ENCODE measurements at places on chromosomes 7 and 10.

GRCh38 chr10:119333146-119333792, 125.9 kb downstream of the GRK5 start:
- no peak for DNase-seq

DNA sequence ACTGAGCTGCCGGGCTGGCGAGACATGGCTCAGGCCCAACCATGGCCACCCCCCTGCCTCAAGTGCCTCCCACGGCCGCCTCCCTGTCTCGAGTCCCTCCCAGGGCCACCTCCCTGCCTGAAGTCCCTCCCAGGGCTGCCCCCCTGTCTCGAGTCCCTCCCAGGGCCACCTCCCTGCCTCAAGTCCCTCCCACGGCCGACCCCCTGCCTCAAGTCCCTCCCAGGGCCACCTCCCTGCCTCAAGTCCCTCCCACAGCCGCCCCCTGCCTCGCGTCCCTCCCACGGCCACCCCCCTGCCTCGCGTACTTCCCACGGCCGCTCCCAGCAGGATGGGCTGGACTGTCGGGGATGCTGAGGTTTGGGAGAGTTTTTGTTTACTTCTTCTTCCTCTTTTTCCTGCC, 462.5 kb downstream of the PTPRN2 start:
- no peak for DNase-seq

GRCh38 chr7:50663396-50664102, 98.3 kb upstream of the DDC start:
- DNase-seq, result no peak

DNA sequence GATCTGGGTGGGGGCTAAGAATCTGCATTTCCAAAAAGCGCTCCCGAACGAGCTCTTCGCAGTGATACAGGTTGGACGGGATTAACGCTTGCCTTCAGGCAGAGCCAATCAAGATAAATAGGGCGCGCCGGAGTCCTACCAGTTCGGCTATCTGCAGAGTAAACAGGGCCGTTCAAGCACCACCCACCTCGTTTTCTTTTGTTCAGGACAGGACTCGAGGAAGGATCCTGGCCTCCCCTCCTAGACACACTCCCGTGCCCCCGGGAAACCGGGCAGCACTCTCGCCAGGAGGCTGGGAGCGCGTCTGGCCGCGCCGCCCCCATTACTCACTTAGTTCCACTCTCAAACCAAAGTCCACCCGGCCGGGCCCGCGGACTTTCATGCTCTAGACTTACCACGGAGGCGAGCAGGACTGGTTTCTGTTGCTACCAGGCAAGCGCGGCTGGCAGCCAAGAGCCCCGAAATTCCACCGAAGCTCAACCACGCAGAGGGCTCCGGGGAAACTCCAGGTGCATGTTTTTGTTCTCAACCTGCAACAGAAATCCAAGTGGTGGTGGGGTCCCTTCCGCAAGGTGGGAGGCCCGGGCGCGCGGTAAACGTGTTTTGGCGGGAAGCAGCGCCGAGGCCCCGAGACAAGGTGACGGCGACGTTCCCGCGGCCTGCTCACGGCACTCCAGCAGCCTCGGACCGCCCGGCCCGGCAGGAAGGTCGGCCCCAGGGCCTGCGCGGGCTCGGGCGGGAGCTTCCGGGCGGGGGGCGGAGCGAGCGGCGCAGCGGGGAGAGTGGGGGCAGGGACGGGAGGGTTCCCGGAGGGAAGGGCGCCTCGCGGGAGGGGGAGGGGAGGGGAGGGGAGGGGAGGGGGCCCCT, 12.7 kb downstream of the HNRNPF start:
- no peak for DNase-seq

GRCh38 chr7:43766564-43766963, 8.1 kb downstream of the BLVRA start:
- DNase-seq, result no peak

GRCh38 chr7:152568972-152569371, 107.0 kb downstream of the XRCC2 start:
- no peak for DNase-seq

GRCh38 chr7:40489844-40490602, 355.2 kb downstream of the SUGCT start:
- DNase-seq, result no peak

- no peak for DNase-seq
Observed at GRCh38 chr10:110344622-110345021, 39.9 kb upstream of the SMNDC1 start.

GRCh38 chr7:147173883-147174282, 1057.3 kb downstream of the CNTNAP2 start:
- no peak for DNase-seq

- no peak for DNase-seq
Observed at GRCh38 chr7:85924062-85924461, 719.6 kb upstream of the GRM3 start.

DNA sequence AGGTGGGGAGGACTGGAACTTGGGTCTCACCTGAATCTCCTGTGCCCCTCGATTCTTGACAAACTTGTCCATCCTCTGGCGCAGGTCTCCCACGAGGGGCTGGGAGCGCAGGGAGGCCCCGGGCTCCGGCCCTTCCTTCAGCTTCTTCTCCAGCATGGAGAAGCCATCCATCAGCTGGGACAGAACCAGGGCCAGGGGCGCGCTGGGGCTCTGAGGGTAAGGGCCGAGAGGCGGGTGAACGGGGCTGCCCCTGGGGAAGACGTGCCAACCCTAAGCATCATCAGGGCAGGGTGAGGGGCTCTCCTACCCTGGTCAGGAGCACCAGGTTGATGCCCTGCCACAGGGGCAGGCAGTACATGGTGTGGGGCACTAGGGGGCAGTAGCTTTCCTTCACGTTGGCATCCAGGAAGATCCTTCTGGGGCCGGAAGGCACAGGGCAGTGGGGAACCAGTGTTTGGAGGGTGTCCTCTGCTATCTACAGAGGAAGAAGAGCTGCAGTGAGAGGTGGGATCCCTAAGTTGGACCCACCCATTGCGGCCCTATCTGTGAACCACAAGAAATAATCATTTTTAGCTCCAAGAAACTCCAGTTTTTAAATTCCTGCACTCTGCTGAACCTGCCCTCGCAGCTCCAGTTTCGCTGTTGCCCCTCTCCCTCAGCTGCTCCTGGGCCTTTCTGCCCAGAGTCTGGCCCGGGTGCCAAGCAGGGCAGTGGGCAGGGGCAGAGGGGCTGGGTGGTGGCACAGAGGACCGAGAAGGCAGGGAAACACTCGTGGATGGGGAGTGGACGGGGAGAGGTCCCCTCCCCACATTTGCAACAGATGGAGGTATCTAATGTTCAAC, 10.8 kb upstream of the PYROXD2 start:
- no peak for DNase-seq

DNA sequence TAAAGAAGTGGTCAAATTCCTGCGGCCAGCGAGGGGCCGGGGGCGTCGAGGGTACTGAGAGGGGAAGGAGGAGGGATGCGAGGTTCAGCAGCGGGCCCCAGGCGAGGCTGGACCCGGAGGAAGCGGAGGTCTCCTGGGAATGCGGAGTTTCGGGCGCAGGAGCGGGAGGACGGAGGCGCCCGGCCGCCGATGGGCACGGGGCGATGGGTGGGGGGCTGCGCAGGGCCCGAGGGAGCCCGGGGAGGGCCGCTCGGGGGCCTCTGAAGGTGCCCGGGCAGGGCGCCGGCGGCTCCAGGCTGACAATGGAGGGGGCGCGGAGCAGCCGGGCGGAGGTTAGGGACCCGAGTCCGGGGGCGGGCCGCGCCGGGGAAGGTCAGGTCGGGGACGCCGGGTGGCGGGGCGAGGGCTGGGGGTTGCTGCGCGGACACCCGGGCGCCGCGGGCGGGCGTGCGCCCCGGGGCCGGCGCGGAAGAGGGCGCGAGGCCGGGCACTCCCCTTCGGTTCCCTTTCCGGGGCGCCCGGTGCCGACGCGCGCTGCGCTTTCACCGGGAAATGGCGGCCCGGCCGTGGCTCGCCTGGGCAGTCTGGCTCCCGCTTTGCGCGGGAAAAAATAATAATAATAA, 683 bp downstream of the MACROH2A2 start:
- DNase-seq, result no peak

- no peak for DNase-seq
Observed at GRCh38 chr7:82109288-82109687, 334.3 kb downstream of the CACNA2D1 start.

DNA sequence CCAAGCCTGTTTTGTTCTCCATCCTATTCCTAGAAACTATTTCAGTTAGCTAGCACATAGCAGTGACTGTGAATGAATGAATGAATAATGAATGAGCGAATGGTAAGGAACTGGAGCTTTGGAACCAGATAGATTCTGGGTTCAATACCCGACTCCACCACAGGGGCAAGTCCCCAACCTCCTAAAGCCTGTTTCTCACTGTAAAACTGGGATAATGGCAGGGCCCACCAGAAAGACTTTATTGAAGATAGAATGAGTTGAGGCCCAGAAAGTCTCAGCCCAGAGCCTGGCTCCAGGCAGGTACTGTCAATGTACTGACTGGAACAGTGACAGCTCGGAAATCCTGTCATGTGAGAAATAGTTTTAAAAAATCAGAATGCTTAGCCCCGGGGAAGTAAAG, 1.1 kb upstream of the CDH23 start:
- DNase-seq, result no peak

- DNase-seq, result no peak
Observed at GRCh38 chr7:90889210-90889609, 293.1 kb downstream of the CDK14 start.

- no peak for DNase-seq
Observed at GRCh38 chr10:73871295-73872189, 2.8 kb downstream of the CAMK2G start.

- DNase-seq, result no peak
Observed at GRCh38 chr7:43390576-43390975, 192.3 kb upstream of the STK17A start.

- DNase-seq, result peak; percentile 12
Observed at GRCh38 chr7:157250605-157251228, 86.1 kb upstream of the DNAJB6 start.

DNA sequence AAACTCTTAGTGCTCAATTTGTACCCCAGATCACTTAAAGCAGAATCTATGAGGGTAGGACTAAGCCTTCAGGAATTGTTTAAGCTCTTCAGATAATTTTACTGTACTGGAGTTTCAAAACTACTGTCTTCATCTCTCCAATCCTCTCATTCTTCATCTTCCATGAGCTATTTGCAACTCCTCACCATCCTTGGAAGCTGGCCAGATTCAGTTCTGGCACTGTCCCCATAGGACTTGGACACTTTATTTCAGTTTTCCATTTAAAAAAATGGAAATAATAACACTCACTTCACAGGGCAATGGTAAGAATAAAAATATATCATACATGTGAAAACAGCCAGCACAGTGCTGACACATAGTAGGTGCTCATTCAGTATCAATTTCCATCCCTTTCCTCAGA, 74.6 kb downstream of the PPP1R17 start:
- DNase-seq, result no peak

DNA sequence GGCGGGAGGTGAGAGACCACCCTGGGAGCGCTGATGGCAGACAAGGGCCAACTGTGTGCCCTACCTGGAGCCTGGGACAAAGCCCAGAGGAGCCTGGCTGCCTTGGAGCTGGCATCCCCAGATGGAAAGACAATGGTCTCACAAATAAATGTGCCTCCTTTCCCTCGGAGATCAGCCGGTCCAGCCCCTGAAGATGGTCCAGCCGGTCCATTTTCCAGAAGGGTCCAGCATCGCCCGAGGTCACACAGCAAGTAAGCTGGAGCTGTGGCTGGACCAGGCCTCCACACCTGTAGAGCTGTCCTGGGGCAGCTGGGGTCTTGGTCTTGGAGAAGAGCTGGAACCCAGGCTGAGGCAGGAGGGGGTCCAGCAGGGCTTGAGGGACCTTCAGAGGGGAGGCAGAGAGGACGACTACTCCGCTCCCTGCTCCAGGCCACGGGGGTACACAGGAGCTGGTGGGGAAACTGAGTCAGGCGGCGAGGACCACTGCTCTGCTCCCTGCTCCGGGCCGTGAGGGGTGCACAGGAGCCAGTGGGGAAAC, 3.6 kb downstream of the ELFN1 start:
- DNase-seq, result no peak

DNA sequence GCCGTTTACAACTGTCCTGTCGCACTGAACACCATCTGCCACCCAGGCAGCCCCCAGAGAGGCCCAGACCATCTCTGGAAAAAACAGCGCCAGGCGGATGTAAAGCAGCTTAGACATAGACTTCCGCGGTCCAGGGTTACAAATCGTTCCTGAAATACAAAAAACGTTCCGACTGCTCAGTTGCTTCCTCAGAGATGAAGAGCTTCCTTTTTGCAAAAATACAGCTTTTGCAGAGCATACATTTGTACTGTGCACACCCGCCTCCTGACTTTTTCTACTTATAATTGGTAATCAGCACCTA, 11.4 kb downstream of the DAGLB start:
- DNase-seq, result no peak

DNA sequence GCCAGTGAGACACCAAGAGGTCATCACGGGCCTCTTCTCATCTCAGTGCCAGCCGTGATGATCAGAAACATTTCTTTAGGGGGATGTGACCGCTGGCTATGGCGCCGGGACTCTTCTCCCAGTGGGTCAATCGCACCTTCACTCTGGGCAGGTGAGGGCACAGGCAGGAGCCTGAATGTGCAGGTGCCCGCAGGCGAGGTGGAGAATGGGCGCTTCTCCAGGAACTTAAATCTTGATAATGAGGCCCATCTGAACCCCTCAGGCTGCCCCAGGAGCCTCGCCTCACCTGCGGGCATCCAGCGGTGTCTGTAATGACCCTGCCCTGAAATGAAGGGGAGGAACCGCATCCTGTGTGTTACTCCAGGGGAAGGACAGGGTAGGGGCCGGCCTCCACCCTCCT, 204.7 kb downstream of the ADARB2 start:
- DNase-seq, result no peak

DNA sequence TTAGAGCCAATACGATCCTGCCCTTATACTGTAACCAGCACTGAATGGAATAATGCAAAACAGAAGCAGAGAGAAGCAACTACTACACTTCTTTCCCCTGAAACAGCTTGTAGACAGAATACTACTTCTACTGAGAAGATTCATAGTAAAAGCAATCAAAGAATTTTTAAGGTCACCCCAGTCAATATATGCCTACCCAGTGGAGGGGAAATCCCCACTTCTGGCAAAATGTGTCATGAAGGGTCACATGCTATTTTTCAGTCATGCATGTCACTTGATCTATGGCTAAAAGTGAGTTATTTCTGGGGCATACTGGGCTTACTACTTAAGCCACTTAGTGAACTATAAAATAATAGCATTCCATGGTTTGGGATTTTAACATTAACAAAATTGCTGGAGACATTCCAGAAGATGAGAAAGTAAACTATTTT, 25.6 kb downstream of the IRF5 start:
- no peak for DNase-seq

DNA sequence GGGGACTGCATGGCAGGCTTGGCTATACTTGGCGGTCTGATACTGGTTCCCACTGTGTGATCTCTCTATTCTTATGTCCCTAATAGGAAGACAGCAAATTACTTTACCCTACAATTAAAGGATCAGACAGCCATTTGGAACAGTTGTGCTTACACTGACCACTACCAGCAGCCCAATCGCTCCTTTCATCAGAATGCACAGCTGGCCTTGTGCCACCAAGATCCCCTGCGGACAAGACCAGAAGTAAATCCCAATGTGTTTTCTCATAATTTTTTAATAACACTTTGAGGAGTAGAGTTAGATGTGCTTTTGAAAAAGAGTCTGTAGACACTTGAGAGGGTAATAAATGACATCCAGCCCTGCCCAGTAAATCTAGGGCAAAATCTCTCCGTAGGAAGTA, 297.2 kb upstream of the ZNF32 start:
- DNase-seq, result no peak

Data from stimulated activated CD8-positive, alpha-beta memory T cell treated with anti-CD3 and anti-CD28 coated beads, Interleukin-7, amount 100 ng/mL, for 1 hour (primary cell).